Fibroblast of skin of right biceps (primary cell): ENCODE measurements at places on chromosomes 1 and 21.

DNA sequence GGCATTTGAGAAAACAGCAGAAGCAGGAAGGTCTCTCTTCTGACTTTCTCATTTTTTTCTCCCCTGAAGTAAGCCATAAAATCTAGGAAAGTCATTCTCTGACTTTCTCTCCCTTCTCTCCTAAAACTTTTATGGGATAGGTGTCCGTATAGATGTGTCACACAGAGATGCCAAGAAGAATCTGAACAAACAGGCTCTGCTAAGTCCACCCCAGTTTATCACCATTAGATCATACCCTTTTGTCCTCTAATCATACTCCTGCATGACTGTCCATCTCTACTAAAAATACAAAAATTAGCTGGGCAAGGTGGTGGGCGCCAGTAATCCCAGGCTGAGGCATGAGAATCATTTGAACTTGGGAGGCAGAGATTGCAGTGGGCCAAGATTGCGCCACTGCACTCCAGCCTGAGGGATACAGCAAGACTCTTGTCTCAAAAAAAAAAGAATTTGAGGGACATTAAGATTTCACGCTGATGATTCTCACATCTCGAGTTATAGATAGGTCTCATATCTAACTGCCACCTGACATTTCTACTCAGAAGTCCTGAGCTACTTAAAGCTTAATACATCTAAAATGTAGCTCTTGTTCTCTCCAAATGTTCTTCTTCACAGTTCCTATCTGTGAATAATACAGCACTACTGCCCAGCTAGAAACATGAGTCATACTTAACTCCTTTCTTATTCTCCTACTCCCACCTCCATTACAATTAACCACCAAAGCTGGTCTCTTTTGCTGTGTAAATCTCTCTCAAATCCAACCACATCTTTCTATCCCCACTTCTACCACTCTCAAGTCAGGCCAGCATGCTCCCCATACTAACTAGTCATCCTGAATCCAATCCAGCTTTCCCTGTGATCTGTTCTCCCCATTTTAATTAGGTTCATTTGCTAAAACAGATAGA lies 47.7 kb downstream of the ZNF644 start:
- DNase-seq: peak; percentile 47

DNA sequence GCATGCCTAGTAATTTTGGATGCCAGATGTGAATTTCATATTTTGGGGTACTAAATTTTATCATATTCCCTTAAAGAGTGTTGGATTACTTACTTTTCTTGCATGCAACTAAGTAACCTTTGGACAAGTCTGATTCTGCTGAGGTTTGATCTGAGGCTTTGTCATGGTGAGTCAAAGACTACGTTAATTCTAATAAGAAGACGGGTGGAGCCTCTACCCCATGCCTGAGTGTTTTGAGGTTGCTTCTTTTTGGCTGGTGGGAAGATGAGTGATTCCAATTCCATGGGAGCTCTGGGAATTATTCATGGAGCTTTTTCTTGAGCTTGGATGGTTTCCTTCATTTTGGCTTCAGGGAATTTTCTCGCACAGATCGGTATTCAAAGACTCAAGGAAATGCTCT lies 11.6 kb upstream of the PCP4 start:
- DNase-seq: peak; percentile 14

- DNase-seq: peak; percentile 74
Observed at GRCh38 chr1:241934201-241934848, 23.2 kb upstream of the BECN2 start.

DNA sequence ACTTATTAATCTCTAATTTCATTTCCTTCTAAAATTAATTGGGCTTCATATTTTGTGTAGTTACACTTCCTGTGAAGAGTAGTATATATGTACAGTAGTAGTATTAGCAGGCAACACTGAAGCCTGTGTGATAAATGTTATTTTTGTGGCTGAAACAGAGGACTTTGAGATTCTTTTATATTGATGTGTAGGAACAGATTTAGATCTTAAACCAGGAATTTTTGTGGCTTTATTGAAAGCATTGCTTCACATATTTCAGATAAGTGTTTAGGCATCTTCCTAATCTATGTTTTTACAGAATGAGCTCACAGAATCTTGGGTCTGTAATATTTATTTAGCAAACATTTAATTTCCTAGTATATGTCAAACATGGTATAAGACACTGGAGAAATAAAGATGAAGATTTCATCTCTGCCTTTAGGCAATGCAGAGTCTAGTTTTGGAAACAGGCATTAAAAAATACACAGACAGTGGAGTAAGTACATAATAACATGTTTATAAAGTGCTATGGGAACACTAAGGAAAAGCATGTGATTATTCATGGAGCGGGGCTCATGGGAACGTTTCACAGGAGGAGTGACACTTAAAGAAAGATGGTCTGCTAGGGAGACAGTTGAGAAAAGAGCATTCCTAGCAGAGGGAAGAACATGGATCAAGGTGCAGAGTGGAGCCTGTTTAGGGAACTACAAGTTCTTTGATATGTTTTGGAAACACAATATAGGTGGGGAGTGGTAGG lies 52.7 kb downstream of the MIGA1 start:
- DNase-seq: peak; percentile 80

DNA sequence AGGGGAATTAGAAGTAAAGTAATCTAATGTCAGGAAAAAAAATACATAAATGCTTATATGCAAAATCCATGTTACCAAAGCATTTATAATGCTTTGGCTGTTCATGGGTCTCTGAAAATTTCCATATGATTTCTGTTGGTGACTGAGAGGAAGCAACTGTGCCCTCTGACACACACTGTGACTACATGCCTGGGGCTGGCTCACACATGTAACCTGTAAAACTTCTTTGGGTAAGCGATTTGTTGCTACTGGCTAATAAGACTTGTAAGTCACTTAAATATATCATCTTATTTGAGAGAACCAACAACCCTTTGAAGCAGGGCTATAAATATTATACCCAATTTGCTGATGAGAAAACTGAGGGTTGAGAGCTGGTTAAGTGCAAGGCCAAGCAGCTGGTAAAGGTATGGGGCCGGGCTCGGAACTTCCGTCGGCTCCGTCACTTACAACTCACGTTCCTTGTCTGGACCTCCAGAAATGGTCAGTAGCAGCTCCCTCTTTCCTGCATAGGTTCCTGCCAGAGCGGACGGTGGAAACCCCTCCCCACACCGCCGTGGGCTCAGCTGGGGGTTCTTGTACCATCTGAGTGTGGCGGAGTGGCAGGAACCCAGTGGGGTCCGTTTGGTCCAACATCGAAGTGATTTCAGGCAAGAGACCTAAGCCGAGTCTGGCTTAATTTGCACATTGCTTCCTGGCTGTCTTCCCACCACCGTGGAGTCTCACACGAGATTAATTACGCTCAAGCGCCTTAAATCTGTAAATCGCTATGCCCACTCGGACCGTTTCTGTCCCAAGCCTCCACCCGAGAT lies 714 bp downstream of the DFFA start:
- peak; percentile 29 for DNase-seq

- DNase-seq: no peak
Observed at GRCh38 chr1:158527190-158527815, 26.9 kb downstream of the OR6Y1 start.

DNA sequence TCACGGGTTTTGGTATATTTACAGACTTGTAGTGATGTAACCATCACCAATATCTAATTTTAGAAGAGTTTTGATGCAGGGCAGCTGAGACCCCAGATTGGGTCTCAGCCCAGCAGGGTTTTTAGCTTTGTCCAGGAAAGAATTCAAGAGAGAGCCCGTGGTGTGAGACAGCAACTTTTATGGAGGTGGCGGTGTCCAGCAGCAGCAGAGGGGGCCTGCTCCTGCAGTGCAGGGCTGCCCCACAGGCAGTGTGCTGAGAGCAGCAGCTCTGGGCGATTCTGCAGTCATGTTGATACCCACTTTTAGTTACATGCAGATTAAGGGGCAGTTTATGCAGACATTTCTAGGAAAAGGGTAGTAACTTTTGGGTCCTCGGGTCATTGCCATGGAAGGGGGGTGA lies 1.8 kb upstream of the EPHX1 start:
- no peak for DNase-seq

DNA sequence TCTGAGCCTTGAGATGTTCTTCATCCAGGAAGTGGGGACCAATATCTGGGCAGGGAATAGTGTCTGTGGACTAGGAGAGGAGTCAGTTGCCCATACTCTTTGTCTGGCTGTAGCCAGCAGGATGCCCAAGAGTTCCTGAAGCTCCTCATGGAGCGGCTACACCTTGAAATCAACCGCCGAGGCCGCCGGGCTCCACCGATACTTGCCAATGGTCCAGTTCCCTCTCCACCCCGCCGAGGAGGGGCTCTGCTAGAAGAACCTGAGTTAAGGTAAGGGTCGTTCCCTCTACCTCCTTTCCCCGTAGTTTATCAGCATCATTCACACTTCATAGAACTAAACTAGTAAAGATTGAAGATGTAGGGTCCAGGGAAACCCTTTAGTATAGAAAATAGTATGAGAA lies 3.4 kb upstream of the PPOX start:
- no peak for DNase-seq

DNA sequence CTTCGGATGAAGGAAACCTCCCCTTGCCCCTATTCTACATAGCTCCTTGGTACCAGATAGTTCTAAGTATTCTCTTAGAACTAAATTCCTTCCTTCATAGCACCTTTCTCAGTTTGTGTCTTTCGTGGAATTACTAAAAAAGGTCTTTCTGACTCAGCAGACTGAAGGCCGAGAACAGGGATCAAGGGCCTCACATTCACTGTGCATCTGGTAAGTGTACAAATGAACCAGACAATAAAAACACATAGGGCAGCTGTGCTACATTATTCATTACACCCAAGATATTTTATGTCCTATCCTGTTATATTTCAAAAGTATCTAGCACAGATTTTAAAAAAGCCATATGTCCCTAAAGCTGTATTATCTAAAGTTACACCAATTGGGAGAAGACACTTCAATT lies 62.9 kb upstream of the HP1BP3 start:
- DNase-seq: no peak

DNA sequence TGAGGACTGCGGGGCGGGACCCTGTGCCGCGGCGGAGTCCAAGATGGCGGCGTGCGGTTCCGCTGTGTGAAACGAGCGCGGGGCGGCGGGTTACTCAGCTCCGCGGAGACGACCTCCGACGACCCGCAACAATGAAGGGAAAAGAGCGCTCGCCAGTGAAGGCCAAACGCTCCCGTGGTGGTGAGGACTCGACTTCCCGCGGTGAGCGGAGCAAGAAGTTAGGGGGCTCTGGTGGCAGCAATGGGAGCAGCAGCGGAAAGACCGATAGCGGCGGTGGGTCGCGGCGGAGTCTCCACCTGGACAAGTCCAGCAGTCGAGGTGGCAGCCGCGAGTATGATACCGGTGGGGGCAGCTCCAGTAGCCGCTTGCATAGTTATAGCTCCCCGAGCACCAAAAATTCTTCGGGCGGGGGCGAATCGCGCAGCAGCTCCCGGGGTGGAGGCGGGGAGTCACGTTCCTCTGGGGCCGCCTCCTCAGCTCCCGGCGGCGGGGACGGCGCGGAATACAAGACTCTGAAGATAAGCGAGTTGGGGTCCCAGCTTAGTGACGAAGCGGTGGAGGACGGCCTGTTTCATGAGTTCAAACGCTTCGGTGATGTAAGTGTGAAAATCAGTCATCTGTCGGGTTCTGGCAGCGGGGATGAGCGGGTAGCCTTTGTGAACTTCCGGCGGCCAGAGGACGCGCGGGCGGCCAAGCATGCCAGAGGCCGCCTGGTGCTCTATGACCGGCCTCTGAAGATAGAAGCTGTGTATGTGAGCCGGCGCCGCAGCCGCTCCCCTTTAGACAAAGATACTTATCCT lies 430 bp downstream of the RBM15 start:
- peak; percentile 44 for DNase-seq

GRCh38 chr21:32545948-32546441 lies 39.3 kb downstream of the TCP10L start:
- peak; percentile 60 for DNase-seq

DNA sequence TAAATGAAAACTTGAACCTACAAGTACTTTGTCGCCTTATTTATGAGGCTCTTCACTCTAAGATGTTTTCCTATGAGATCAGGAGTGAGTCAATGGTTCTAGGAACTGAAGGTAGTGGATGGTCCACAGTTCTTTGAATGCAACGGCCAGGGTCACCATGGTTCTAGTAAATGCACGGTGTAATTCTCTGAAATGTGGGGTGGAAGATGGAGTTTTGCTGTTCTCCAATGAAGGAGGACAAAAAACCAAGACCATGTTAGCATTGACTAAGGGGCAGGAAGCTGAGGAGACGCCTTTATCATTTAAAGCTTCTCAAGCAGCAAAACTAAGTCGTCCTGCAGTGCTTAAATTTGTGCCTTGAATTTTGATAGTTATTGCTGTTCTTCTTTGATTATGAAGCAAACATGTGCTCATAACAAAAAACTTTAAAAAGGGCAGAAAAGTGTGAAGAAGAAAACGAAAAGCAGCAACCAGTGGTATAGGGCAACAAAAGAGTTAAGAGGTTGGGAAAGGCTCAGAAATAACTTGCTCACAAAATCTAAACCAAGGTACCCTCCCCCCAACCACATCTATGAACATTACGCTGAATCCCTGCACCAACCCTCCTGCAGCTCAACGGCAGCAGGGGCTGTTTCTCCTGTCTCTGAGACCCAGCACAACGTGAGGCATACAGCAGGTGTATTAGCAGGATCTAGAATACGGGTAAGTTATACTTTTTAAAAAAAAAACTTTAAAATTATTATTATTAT lies 85.0 kb downstream of the MRPL37 start:
- no peak for DNase-seq

GRCh38 chr1:168199056-168199455 lies 20.3 kb downstream of the TIPRL start:
- no peak for DNase-seq

- peak; percentile 3 for DNase-seq
Observed at GRCh38 chr1:181676269-181676668, 193.0 kb downstream of the CACNA1E start.

- DNase-seq: no peak
Observed at GRCh38 chr21:43812957-43813655, 23.7 kb downstream of the RRP1 start.

DNA sequence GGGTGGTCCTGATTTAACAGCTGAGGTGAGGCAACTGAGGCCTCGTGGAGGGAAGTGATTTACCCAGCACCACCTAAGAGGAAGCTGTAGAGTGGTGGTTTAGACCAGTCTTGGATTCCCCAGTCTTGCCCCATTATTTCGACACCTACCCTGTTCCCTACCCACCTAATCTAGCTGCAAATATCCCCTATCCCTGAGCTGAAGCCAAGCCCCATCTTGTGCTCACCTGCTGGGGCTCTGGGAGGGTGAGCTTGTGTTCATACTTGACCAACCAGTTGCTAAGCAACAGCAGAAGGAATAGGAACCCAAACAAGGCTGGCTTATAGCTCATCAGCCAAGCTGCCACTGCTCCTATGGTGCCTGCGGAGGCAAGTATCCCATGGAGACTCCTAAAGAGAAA lies 2.0 kb downstream of the TEX46 start:
- no peak for DNase-seq
